ENCODE measurements at places on chromosomes 12 and 14.

DNA sequence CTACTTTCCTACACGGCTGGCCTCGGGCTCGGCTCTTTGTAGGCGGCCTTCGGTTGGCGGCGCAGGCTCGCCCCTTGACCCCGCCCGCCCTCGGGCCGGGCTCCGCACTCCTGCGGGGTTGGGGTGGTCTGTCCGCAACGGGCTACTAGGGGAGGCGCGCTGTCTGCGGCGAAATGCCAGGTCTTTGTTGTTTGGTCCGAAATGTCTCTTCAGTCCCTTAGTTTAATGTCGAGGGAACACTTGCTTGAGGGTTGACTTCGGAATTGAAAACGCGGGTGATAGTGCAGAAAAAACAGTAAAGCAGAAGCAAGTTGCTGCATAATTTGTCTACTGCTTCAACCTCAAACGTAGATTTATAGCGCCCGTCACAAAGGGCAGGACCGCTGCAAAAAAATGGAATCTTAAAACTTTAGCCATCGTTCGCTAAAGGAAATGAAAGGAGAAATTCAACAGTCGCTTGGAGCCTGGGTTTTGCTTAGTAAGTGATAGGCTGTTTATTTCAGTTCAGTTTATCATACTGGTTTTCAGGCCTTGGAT, 390 bp downstream of the JKAMP start:
- no peak for DNase-seq

GRCh38 chr12:40688085-40688725, 4.0 kb upstream of the CNTN1 start:
- no peak for DNase-seq

- no peak for DNase-seq
Measured at GRCh38 chr12:133129368-133130037, 571 bp downstream of the ZNF891 start.

- peak; percentile 65 for DNase-seq
Measured at GRCh38 chr12:80862531-80862930, 75.2 kb downstream of the LIN7A start.

DNA sequence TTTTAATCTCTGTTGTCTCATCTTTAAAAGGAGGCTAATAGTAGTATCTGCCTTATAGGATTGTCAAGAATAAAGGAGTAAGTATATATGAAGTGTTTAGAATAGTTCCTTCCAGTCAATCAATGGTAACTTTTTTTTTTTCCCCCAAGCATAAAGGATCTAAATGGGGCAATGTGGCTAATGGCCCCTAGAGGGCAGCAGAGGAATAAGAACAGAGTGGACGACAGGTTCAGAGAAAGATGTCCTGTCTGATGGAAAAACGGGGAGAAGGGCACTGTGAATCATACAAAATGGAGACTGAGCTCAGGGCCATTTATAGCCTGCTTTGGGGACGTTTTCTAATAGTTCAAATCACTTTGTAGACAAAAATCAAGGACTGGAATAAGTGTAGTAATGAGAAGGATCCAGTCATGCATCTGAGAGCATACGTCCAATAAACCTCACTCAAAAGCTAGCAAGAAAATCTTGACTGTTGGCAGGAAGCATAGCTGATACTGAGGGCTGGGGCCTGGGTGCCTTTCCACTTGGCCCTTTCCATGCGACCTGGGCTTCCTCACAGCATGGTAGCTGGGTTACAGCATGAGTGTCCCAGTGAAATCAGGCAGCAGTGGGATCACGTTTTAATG, 51.3 kb downstream of the IFNG-AS1 start:
- DNase-seq = peak; percentile 76

- peak; percentile 23 for DNase-seq
Measured at GRCh38 chr12:51973560-51973959, 22.1 kb downstream of the ACVR1B start.

DNA sequence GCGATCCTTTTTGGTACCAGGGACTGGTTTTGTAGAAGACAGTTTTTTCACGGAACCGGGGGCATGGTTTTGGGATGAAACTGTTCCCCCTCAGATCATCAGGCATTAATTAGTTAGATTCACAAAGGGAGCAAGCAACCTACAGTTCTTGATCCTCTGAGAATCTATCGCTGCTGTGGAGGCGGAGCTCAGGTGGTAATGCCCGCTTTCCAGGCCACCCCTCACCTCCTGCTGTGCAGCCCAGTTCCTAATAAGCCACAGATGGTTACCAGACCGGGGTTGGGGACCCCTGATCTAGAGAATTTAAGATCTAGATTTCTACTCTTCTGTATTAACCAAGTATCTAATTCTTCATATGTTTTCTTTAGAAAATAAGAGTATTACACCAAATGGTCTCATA, 4.8 kb downstream of the ARHGAP5 start:
- DNase-seq = no peak

GRCh38 chr12:19830446-19830845, 391.2 kb downstream of the AEBP2 start:
- peak; percentile 58 for DNase-seq

DNA sequence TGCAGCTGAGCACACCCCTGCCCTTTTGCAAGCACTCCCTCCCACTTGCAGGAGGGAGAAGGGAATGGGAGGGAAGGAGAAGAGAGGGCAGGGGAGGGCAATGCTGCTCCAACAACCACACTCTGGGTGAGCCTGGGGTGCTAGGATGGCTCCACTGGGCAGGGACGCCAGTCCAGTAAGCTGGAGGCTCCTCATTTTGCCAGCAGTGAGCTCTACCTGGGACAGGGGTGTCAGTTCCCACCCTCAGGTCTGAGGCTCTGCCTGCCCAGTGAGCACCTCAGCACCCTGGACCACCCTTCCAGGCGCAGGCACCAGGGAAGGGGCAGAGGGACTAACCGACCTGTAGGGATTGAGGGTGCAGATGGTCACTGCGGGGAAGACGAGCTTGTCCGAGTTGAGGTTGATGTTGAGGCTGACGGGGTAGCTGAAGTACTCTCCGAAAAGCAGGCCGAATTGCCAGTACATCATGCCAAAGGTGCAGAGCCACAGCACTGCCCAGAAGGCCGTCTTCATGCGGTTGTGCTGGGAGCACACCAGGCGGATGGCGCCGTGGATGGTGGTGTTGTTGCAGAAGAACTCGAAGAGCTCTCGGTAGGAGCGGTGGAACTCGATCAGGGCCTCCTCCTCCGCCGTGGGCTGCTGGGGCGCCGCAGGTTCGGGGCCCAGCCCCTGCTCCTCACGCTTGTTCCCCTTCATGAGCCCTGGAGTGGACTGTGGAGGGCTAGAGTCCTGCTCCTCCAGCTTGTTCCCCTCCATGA, 1.2 kb downstream of the SCNN1A start:
- no peak for DNase-seq

- no peak for DNase-seq
Measured at GRCh38 chr14:68908201-68908600, 70.9 kb downstream of the ACTN1 start.

DNA sequence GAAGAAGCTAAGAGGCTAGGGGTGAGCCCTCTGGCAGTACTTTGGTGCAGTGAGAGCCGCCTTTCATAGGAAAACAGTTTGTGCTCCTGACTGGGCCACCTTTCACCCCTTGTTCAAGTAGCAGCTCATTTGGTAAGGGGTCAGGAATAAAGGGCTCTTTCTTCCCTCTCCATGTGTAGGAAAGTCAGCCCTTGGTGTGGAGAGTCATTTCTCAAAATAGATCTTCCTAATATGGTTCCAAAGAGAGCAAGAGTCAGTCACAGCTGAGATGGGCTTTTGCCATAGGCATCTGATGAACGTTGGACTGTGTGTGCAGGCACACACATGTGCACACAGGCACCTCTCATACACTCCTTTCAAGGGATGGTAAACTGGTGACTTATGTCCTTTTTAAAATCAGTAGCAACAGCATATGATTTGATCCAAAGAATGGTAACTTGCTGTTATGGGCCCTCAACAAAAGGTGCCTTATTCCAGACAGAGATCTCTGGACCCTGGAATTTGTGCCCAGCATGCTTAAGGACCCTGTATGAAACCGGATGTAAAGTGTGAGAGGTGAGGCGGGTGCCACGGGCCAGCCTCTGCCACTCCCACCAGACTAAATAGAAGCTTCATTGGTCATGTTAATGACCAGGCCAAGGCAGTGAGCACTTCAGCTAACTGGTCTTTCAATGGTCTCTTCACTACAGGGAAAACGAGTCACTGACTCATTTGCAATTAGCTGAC, 16.7 kb upstream of the RIC8B start:
- no peak for DNase-seq

DNA sequence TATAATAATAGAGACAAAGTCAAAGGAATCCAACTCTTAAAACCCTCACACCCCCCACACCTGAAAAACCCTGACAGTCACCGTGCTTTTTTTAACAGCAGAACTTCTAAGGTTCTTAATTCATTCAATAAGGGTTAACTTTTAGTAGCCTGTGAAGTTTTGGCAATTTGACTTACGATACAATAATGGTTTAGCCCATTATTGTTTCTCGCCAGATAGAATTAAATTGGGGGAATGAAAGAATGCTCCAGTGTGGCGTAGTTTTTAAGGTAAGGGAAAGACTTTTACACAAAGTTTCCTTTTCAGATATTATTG, 604 bp upstream of the MAGOHB start:
- no peak for DNase-seq

DNA sequence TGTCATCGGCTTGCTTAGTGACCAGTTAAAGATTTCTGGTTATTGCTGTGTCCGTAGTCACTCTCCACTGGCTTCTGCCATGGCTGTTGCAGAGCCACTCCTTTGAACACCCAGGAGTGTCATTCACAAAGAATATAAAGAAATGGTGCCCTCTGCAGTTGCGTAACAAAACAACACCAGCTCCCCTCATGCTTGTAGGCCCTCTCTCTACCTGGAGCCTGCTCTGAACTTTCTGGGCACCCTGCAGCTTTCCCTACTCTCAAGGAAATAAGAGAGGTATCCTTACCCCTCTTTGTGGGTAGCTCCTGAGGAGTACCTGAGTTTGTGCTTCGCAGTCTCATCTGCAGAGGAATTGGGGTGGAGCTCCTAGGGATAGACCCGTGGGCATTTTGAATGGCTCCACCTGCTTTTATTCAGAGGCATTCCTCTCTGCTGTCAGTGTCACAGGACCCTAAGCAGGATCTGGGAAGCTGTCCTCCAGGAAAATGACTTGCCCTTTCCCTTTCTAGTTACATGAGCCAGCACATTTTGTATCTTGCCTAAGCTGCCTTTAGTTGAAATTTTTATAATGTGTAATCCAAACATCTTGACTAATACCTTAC, 97.2 kb upstream of the TMEM260 start:
- DNase-seq = peak; percentile 6

- peak; percentile 49 for DNase-seq
Measured at GRCh38 chr14:21070610-21071224, 613 bp downstream of the ARHGEF40 start.

DNA sequence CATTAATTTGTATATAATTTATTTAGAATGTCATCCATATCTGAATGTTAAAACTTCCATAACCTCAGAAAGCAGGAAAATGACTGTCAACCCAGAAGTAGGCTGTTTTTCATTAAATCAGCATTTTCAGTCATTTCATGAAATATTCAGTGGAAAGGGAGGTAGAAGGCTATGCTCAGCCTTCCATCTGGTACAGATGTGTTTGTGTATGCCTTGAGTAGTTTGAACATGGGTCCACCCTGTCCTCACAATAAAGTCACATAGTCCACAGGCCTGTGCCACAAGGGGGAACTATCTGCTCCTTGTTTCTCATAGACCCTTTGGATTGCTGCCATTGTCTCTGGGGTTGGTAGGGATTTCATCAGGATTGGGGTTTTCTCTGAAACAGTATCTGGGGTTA, 9.1 kb downstream of the LACRT start:
- no peak for DNase-seq

DNA sequence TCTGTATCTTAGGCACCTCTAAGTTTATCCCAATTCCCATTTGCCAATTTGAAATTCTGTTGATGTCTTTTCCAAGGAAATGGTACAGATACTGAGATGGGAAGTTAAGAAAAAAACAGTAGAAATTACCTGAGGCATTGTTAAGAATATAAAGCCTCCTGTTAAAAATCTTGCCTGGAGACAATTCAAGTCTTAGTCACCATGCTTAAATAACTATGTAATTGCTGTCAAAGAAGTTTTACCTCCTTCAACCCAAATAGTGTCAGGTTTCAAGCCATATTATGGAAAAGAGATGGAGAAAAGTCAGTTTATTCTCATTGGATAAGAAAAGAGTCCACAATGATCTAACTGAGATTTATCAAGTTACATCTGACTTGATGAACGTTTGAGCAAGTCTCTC, 974.7 kb downstream of the GALC start:
- no peak for DNase-seq

- DNase-seq = peak; percentile 10
Measured at GRCh38 chr12:63802012-63802608, 22.4 kb downstream of the RXYLT1 start.

GRCh38 chr12:128727999-128728398, 95.8 kb downstream of the SLC15A4 start:
- DNase-seq = no peak

GRCh38 chr14:95113476-95113875, 43.9 kb downstream of the DICER1 start:
- DNase-seq = no peak

DNA sequence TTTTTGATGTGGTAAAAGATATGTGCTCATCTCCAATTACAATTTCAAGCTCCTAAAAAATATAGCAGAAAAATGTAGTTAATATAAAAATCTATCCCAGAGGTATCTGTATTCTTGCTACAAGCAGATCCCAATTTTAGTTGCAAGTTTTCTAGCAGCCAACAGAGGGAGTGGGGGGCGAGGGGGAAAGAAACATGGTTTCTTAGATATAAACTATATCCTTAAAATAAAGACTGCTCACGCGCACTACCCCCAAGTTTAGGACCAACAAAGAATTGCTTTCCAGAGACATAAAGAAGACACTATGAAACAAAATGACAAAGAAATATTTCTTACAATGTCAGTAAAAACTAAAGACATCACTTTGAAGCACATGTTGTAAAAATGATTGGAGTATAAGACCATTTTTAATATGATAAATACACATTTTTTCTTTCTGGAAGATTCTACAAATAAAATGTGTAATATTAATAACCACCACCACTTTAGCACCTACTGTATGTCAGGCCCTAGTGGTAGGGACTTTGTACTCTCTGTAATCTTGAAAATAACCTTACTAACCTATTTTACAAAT, 5.4 kb downstream of the MAGOHB start:
- DNase-seq = peak; percentile 22

DNA sequence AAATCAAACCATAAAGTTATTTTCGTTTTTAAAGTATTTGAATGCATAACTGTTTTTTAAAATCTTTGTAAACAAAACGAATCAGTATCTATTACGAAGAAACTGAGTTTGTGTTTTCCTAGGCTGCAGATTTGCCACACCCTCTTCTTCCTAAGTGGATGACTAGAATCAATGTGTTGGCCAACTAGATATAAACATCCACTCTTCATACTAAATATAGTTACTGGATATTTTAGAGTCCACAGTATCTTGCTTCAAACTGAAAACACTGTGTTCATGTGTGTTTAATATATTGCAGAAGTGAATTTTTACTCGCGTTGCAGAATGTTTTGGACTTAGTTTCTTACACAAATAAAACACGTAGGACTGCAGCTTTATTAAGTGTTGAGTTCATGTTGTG, 63.2 kb downstream of the KLHL28 start:
- DNase-seq = no peak

GRCh38 chr14:35534208-35534872, 376 bp downstream of the INSM2 start:
- peak; percentile 3 for DNase-seq

GRCh38 chr14:104341532-104342434, 203.4 kb downstream of the KIF26A start:
- peak; percentile 7 for DNase-seq
